Stimulated activated CD8-positive, alpha-beta memory T cell treated with anti-CD3 and anti-CD28 coated beads, Interleukin-7, amount 100 ng/mL, for 48 hours (primary cell): ENCODE measurements at places on chromosomes 3 and 15.

DNA sequence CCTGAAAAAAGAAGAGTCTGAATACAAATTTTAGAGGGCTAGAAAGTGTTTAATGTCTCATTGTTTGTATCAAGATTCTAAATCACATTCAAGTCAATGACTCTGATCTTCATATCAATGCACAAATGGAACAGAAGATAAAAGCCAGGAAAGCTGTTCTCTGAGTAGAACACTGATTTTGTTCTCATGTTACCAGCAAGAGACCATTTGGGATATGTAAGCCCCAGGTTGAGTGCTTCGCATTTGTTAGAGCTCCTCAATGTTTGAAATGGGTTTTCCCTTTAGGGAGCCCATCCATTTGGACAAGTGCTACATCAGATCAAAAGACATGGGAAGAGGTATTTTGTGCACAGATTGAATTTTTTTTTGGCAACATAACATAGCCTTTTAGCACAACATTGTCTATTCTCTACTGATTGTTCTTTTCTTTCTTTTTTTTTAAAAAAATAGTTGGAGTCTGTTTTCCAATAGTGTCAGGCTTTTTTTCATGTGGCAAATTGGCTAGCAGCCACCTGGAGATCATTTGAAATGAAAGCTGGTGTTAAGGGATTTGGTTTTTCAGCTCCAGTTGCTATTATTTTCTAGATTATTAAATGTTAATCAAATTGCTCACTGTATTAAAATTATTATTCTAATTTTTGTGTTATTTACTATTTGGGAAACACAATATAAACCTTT is 74.5 kb upstream of the ZPLD1 start:
- DNase-seq, result no peak

DNA sequence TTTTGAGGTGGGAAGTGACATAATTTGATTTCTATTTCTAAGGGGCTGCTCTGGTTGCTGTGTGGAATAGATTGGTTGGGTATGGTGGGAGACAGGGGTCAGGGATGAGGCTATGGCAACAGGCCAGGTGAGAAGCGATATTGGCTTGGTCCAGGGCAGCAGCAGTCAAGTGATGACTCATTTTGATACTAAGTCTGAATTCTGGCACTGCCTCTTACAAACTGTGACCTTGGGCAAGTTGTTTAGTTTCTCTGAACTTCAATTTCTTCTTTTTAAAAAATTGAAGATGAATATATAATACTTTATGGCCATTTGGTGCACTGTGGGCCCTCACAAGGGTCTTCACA is 40.4 kb upstream of the CLSTN2 start:
- no peak for DNase-seq

GRCh38 chr15:47397655-47398054 is 319.6 kb upstream of the SEMA6D start:
- no peak for DNase-seq

- no peak for DNase-seq
Observed at GRCh38 chr15:97501291-97501690, 459.2 kb upstream of the ARRDC4 start.

GRCh38 chr3:34157491-34157890 is 359.1 kb downstream of the PDCD6IP start:
- no peak for DNase-seq

DNA sequence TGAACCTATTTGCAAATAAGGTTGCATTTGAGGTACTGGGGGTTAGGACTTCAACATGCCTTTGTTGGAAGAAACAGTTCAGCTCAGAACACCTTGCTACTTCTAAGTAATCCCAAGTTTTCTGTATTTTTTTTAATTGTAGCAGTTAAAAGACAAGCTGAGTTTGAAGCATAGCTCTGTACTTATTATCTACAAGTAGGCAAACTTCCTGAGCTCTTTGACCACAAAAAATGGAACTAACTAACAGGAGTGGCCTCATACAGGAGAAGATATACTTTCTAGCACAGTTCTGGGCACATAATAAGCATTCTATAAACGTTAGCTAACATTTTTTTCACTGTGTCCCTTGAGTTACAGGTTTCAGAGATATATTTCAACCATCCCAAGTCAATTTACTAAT is 159.2 kb downstream of the CHST2 start:
- no peak for DNase-seq

GRCh38 chr3:134407239-134407625 is 33.0 kb upstream of the AMOTL2 start:
- no peak for DNase-seq

DNA sequence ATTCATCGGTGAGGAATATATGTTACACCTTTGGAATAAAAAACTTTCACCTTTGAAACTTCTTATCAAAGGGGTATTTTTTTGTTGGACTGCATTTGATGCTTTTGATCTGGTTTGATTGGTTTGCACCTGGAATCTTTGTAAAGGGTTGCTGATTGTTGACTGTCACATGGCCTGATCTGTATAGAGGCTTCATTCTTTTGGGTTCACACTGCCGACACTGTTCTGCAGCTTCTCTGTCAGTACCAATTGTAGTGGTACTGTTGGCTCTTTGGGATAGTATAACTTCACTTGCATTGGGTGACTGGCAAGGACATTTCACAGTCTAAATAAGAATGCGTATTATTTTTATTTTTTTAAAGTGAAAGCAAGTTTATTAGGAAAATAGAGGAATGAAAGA is 155.7 kb downstream of the DOCK3 start:
- no peak for DNase-seq

GRCh38 chr15:52466134-52466701 is 62.5 kb downstream of the MYO5A start:
- DNase-seq, result peak; percentile 68

DNA sequence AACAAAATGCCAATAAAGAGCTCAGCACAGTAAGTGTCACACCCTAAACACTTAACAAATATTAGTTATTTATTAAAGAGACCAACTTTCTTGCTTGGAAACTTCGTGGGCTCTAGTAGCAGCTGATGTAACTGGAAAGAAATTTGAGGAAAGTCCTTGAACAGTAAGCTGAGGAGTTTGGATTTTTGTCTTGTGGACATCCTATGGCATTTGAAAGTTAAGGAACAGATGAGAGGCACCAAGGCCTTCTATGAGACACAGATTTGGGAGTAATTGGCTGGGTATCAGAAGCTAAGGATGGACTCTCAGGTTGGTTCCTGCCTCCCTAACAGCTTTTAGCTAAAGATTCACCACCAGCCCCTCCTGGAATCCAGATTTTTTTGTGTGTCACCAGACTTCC is 59.7 kb upstream of the FILIP1L start:
- no peak for DNase-seq

- no peak for DNase-seq
Observed at GRCh38 chr15:93664213-93664956, 567.0 kb upstream of the MCTP2 start.

DNA sequence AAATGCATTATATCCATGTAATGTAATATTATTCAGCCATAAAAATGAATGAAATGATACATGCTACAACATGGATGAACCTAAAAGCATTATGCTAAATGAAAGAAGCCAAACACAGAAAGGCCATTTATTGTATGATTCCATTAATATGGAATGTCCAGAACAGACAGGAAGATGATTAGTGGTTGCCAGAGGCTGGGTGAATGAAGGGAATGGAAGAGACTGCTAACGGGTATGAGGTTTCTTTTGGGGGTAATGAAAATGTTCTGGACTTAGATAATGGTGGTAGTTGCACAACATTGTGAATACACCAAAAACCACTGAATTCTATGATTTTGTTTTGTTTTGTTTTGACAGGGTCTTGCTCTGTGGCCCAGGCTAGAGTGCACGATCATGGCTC is 61.6 kb upstream of the MAP4 start:
- no peak for DNase-seq

GRCh38 chr3:35785234-35785888 is 146.0 kb downstream of the ARPP21 start:
- DNase-seq, result no peak

- DNase-seq, result no peak
Observed at GRCh38 chr15:64857421-64857820, 15.7 kb downstream of the PLEKHO2 start.

DNA sequence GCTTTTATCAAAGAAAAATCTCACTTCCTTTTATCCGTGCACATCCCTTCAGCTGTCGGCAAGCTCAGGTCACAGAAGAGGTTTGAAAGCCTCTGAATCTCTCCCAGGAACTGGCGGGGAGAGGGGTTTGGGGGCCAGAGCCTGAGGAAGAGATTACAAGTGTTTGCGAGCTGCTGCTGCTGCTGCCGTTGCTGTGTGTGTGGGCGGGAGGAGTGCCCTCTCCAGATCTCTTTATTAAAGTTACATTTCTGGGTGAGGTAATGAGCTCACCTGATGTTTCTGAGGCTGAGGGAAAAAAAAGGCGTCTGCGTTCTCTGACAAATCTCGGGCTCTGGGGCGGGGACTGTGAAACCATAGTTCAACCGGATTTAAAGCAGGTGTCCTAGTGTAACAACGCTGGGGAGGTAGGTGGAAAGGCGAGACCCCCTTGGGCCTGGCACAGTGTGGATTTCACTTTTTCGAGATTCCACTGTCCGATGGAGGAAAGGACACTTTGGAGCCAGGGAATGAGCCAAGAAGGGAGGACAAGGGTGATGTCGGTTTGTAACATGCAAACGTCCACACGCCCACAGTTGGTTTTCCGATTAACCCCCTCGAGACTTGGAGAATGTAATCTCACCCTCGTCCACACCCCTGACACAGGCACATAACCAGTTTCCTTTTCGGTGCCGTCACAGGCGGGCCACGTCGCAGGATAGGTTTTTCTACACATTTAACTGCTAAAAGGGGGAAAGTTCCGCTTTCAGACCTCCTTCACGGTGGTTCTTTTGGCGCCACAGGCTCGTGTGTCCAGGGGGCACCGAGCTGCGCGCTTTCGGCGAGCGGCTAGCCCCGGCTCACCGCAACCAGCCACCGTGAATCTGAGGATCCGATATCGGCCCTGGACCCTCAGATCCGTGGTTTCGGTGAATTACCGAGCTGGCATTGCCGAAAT is 2.1 kb downstream of the ALCAM start:
- peak; percentile 54 for DNase-seq

DNA sequence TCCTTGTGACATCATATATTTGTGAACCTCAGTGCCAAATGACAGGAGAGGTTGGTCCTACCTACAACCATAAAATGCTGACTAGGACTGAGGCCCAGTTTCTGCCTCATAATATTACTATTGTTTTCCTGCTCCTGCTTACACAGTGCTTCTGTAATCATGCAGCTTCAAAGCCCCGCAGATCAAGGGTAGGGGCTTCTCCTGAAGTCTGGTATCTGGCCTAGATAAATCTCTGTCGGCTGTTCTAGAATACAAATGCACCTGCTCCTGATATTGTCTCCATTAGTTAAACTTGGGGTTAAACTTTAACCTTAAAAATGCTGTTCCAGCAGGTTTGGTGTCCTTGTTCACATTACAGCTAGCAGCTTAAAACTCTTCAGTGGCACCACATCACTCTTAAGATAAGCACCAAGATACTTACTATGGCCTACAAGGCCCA is 552.4 kb downstream of the TUSC7 start:
- no peak for DNase-seq

- DNase-seq, result no peak
Observed at GRCh38 chr15:98952381-98952803, 55.2 kb downstream of the PGPEP1L start.

DNA sequence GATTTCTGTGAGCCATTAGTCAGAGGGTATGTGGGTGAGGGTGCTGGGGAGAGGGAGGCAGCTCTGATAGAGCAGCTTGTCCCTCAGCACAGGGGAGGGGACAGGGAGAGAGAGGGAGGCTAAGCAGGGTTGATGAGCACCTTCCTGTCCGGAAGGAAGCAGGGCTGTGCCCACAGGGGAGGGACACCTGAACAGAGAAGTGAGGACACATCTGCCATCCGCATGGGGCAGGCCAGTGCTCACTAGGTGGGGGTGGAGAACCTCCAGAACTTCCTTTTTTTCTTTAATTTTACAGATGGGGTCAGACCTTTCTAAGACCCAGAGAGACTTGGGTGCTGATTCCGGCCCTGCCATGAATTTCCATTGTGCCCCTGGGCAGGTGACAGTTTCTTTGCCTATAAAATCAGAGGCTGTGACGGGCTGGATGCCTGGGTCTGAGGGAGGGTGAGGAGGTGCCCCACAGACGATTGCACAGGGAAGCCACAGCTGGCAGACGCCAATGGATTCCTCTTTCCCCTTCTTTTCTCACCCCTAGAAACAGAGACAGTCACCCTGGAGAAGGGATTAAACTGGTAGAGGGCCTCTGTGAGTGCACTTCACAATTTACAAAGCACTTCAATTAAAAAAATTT is 4.1 kb upstream of the TGM5 start:
- no peak for DNase-seq

DNA sequence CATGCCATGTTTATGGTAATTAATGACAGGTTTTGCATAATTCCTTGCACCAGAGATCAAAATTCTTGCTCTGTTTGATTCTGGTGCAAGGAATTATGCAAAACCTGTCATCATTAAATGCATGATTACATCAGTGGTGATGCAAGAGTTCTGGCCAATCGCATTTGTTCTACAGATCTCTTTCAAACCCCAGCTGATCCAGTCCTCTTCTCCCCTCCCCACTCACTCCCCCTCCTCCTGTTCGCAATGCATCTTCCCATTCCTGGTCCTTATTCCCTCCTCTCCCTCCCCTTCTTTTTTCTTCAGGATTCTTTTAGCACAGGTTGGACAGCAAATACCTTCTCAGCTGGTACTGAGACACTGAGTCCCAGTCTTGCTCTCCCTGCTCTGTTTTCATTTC is 82.1 kb downstream of the GABRB3 start:
- DNase-seq, result no peak

DNA sequence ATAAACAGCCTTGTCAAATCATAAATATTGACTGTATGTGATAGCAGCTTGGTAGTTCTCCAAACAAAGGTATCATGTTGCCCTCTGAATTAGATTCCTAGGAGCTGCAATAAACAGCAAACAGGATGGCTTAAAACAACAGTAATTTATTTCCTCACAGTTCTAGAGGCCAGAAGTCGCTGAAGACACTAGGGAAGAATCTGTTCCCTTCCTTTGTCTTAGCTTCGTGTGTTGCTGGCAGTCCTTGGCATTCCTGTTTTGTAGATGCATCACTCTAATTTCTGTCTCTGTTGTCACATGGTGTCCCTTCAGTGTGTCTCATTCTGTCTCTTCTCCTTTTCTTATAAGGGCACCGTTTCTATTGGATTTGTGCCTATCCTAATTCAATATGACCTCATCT is 679.3 kb downstream of the OTOL1 start:
- DNase-seq, result no peak

DNA sequence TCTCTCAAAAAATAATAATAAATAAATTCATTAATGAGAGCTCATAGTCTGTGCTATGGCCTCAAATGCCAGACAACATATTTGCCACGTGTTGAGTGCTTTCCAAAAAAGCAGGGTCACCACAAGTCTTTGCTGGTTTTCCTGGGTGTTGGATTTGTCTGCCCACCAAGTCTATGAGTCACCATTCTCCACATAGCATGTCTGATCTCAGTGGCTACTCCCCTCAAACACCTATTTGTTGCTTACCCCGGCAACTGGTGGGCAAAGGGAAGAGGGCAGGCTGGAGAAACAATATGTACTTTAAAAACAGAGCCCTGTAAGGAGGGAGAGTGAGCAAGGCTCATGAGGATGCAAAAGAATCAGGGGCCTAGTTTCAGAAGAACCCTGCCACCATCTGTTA is 120.0 kb upstream of the ARRDC4 start:
- no peak for DNase-seq
